ENCODE measurements at places on chromosomes 3 and 15.

- DNase-seq, result no peak
Observed at GRCh38 chr3:197149-197827, 725 bp downstream of the CHL1 start.

DNA sequence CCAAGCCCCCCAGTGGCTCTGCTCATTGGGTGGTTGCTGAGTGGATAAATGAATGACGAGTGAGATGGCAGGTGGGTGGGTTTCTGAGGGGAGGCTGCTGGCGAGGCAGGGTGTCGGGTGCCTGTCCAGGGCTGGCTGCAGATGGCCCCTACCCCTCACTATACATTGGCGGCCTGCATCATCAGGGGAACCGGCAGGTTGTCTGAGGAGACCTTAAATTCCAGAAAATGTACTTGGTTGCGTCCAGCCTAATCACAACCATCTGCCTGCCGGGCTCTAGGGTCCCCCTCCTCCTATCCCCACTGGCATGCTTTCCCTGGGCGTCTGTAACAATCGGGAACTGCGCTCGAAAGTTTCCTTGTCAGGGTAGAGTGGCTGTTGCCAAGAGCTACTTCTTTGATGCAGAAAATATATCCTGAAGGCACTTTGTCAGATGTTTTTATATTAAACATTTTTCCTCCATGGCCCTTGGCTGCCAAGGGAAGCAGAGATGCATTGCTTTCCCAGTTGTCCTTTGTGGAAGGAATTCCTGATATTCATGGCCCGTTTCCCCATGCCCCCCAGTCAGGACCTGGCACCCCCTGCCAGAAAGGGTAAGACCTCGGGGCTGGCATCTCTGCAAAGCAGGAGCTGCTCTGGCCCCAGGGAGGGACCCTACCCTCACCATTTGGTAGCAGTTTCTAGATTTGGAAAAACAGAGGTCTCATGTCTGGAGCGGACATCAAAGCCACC is 22.9 kb downstream of the SMAD6 start:
- DNase-seq, result no peak

DNA sequence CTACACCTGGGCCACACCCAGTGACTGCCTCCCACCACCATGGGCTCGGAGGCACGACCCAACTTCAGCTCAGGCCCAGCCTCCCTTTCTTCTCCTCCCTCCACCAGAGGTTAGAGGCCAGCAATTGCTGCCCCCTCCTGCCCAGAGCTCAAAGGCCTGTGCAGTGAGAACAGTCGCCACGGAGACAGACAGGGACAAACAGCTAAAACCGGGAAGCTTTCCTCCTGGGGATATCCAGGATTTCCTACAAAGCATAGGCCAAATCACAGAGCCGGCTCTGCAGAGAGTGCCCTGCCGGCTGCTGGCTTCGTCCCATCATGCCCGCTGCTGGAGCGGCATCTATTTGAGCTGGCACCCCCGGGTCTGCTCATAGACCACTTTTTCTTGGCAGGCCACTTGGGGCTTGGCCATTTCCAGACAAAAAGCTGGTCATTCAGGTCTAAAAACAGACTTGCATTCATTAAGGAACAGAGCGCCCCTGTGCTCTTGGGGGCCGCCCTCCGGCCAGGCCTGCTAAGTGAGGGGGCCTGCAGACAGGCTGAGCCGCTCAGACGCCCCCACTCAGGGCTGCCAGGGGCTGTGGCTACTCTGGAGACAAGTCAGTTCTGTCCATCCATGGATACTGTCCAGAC is 17.5 kb downstream of the GRAMD2A start:
- DNase-seq, result peak; percentile 44

- no peak for DNase-seq
Observed at GRCh38 chr3:196281962-196282361, 5.6 kb downstream of the PCYT1A start.

GRCh38 chr3:111076732-111077131 is 5.1 kb downstream of the NECTIN3 start:
- no peak for DNase-seq

DNA sequence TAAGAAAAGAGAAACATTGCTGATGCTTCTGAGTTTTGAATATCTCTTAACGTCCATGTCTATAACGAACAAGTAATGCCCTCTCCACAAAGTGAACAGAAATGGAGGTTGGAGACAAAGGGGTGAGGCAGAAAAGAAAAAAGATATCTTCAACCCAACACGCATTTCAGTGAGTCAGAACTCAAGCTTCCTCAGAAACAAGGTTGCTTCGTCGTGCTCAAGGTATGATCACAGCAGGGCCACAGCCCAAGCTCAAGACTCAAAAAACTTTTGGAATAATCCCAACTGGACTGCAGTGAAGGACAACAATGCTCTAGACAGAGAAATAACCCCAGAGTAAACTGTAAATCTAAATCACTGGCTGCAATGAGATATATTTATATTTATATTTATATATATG is 18.9 kb downstream of the WNT5A start:
- DNase-seq, result no peak

- no peak for DNase-seq
Observed at GRCh38 chr3:18483226-18483625, 58.1 kb upstream of the SATB1 start.

DNA sequence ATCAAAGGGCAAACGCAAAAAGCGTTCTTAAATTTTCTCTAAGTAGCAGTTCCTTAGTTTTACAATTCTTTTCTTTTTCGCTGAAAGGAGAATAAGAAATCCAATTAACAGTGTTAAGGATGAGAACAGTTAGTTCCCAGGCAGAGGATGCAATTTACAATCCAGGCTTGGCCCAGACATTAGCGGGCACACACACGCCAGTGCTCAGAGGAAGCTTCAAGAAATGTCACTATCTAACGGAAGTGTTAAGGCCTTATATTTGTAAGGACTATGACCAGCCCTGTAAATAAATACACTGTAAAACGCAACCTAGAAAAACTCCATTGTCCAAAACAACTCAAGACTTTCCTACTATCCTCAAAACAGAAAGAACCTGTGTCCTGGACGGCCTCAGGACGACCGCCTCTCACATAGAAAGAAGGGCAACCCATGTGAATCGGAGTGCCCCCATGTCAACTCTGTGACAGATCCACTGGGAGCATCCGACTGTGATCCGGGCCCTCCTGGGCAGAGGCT is 1.3 kb downstream of the ACAP2 start:
- DNase-seq, result no peak

DNA sequence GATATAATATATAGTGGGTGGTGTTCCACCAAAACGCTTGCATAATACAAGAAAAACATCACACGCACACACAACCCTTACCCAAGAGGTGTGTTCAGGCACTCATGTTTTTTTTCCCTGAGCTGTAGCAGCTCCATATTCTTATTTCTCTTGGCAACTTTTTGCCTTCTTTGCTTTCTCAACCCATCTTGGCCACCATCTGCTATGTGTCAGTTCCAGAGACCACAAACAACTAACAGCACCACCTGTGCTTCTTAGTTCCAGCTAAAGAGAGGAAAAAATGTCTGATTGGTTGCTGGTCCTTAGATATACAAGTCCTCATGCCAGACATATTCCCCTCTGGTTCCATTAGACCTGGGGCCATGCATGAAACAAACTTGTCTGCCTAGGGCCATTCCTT is 11.9 kb downstream of the ACTC1 start:
- DNase-seq, result no peak

GRCh38 chr3:16400106-16400931 is 113.2 kb downstream of the RFTN1 start:
- no peak for DNase-seq

Measured in NCI-H1417 (cell line).